ENCODE measurements at places on chromosomes 5 and 9. TPM values are rescaled to one million over a fixed set of nuclear protein-coding genes. Genes with fewer than 3 reads are reported as not detected.

DNA sequence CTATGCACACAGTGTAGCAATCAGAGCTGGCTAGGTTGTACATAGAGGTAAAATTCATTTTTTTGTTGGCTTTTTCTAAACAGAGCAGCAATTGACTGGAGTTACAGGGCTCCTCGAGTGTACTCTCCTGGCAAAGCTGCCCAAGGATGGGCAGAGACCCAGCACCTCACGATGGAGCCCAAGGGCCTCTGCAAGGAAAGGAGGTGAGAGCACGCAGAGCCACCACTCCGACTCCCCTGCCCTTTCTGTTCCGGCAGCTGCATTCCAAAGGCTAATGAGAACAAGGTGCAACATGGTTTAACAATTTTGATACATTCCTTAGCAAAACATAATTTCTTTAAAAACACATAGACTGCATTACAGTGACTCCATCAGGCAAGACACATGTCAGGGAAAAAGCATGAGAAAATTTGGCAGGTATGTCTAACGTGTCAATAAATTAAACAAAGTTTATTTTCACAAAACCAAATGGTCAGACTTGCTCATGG lies 47.5 kb downstream of the SAXO1 start:
- no peak for DNase-seq
- H3K4me1 ChIP-seq = no peaks in the 10 kb centered on the region
- H3K27me3 ChIP-seq = peaks cover 7% of the 10 kb centered on the region
- no peak overlapping the region for H3K27ac ChIP-seq
- no peaks in the 10 kb centered on the region for H3K36me3 ChIP-seq

DNA sequence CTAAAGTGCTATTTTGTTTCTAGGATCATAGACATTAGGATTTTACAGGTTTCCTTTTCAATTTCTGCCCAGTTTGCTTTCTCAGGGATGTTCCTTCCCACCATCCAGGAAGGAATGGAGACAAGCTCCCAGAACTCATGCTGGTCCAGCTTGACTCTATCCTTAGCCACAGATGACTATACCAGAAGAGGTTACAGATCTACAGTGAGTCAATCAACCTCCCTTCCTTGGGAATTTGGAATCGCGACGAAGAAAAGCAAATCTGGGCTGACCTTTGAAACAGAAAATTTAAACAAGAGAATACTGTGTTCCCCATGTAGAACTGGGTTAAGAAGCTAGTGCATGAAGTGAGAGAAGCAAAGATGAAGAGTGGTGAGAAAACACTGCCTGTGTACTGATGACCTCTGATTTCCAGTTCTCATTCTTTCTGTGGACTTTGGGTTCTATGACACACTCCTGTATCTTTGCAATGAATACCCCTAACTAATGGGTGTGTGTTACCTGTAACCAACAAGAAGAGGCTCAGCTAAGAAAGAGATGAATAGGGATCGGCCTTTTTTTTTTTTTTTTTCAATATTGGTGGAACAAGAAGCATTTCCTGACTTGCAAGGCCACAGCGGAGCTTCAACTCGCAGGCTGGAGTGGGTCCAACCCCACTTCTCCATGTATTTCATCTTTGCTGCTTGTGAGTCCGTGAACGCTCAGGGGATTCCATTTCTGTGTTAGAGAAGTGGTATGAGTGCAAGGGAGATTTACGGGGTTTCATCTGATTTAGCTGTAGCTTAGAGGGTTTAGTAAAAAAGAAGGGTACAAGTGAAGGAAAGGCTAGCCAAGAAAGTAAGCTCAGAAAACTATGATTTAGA lies 563.9 kb upstream of the CLINT1 start:
- H3K27ac ChIP-seq = no peak overlapping the region
- DNase-seq = no peak
- H3K36me3 ChIP-seq = no peaks in the 10 kb centered on the region
- H3K27me3 ChIP-seq = peaks cover 5% of the 10 kb centered on the region
- no peaks in the 10 kb centered on the region for H3K4me1 ChIP-seq
- no peak overlapping the region for H3K4me3 ChIP-seq

The KIF24 gene
- 0.08 TPM for total RNA-seq

DNA sequence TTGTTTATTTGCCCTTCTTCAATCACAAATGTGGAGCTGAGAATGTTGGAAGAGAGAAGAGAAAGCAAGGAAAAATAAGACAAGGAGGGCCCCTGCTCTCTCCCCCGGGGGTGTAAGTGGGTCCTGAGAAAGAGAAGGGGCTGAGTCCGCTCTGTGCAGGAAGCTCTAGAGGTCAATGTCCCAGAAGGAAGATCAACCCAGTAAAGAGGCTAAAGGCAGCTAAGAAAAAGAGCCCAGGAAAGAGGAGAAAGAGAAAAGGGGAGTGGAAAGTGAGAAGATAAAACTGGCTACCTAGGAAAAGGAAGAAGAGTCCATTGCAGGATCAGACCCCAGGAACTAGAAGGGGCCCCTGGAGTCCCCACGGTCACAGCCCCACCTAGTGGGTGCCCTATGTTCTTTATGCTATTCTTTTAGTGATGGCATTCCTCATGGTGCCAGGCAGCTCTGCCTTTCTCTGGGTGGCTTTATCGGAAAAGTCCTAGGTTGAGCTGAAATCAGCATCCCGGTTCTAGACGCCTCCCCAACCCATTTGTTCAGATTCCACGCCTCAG lies 583.4 kb downstream of the ACTL7B start:
- H3K4me3 ChIP-seq = no peak overlapping the region
- no peak overlapping the region for H3K27ac ChIP-seq
- H3K27me3 ChIP-seq = no peaks in the 10 kb centered on the region
- H3K36me3 ChIP-seq = no peaks in the 10 kb centered on the region

DNA sequence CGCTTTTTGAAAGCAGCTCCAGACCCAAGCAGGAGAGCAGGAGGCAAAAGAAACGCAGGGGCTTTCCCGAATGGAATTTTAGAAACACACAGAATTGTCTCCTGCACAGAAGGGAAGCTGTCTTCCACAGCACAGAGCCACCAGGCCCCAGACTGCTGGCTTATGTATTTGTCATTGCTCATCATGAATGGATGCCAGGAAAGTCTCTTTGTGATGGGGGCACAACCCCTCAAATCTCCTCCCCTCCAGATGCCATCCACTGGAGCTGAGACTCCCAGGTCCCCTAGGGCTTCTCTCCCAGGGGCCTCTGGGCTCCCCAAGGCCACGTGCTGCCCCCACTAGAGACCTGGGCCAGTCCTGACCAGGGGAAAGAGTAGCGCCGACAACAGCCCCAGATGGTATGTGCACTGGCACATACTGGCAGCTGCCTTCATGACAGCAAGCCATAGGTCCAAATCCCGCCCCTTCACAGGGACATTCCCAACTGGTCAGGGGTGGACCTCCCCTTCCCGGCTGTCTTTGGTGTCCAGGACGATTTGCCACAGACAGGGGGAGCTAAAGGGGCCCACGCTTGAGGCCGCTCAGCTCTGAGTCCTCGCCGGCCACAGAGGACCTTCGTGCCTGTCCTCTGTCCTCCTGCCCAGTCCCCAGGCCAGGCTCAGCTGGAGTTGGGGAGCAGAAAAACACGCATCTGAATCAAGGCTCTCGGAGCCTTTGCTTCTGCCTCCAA lies 127.8 kb downstream of the KCNIP1 start:
- DNase-seq = no peak
- peaks cover 24% of the 10 kb centered on the region for H3K4me1 ChIP-seq
- H3K27ac ChIP-seq = no peak overlapping the region
- no peaks in the 10 kb centered on the region for H3K36me3 ChIP-seq

Data from T-helper 17 cell (primary cell).